ENCODE measurements at places on chromosomes 2 and 18.

GRCh38 chr2:180463608-180464007 is 456.5 kb upstream of the CWC22 start:
- DNase-seq, result no peak

DNA sequence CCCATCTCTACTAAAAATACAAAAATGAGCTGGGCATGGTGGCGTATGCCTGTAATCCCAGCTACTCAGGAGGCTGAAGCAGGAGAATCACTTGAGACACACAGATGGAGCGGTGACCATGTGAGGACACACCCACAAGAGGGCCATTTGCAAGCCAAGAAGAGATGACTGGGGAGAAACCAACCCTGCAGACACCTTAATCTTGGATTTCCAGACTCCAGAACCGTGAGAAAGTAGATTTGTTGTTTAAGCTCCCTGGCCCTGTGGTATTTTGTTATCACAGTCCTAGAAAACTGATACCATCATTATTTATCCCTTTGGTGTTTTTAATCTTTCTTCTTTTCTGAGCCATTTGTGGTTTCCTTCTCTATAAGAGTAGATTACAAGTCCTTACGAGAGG is 88.6 kb upstream of the ID2 start:
- DNase-seq, result no peak

DNA sequence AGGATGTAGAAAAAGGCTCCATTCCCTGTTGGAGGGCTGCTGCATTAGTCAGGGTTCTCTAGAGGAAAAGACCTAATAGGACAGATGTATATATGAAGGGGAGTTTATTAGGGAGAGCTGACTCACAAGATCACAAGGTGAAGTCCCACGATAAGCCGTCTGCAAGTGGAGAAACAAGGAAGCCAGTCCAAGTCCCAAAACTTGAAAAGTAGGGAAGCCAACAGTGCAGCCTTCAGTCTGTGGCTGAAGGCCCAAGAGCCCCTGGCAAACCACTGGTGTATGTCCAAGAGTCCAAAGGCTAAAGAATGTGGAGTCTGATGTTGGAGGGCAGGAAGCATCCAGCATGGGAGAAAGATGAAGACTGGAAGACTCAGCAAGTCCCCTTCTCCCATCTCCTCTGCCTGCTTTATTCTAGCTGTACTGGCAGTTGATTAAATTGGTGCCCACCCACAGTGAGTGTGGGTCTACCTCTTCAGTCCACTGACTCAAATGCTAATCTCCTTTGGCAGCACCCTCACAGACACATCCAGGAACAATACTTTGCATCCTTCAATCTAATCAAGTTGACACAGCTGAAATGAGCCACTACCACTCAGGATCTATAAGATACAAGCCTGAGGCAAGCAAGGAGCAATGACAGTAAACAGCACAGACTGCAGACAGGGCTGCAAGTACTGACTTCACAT is 30.0 kb upstream of the ATG16L1 start:
- no peak for DNase-seq

DNA sequence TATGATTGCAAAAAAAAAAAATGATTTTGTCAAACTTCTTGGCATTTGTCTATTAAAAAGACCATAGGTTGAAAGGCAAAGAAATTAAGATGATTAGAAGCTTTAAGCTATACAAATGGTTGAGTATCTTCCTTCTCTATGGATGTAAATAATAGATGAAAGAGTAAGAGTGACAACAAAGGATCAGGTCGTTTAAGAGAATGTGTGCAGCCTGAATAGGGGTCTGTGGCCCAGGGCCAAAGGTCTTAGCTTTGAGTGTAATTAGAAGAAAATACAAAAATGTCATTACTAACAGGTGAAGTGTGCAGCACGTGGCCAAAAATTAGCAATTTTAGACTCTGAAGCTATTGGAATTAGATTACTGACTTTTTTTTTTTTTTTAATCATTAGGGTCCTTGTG is 122.4 kb downstream of the GREB1L start:
- no peak for DNase-seq

GRCh38 chr2:144086965-144087364 is 433.0 kb downstream of the ZEB2 start:
- no peak for DNase-seq
